Sigmoid colon (tissue), 7 donors: ENCODE measurements at places on chromosomes 16 and 17.

GRCh38 chr16:53556521-53556920, 53.5 kb upstream of the AKTIP start:
- no peak for DNase-seq

DNA sequence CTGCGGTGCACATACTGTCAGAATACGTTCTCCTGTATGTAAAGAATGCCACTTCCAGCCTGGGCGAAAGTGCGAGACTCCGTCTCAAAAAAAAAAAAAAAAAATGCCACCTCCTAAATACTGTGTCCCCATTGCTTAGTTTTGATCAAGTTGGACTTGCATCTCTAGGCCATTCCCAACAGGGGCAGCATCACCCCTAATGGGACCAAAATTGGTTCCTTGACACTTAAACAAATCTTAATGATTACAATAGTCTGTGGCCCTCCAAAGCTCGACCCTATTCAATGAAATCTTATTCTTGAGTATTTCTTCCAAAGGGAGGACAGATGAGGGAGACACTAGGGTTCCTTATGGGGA, 154.7 kb upstream of the PLCG2 start:
- DNase-seq: no peak

- DNase-seq: no peak
These were observed 3.4 kb downstream of the FBXO39 start for GRCh38 chr17:6779411-6779810.

- no peak for DNase-seq
These were observed 216.0 kb downstream of the ZNF423 start for GRCh38 chr16:49639739-49640431.

DNA sequence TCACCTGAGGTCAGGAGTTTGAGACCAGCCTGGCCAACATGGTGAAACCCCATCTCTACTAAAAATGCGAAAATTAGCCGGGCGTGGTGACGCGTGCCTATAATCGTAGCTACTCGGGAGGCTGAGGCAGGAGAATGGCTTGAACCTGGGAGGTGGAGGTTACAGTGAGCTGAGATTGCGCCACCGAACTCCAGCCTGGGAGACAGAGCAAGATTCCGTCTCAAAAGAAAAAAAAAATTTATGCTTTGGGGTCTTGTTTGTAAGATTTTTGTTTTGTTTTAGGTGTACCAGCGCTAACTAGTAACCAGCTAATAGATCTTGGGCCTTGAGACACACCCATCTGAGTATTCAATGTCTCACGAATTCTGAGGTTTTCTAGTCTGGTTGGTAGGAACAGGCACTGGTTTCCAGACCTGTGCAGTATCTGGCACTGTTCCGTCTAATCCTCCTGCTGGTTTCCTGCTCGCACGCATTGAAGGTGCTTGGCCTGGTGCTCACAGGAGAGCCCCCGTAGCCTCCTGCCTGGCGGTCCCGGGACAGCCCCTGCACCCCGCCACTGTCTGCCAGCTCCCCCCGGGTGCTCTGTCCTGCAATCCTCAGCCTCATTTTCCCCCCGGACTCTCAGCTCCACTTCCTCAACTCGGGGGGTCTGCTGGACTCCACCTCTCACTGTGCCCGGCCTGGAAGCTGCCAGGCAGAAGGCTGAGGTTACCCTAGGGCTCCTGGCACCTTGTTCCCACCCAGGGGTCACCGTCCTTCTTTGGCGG, 10.6 kb upstream of the DUS1L start:
- DNase-seq: no peak
